ENCODE measurements at places on chromosomes 6 and 20.

DNA sequence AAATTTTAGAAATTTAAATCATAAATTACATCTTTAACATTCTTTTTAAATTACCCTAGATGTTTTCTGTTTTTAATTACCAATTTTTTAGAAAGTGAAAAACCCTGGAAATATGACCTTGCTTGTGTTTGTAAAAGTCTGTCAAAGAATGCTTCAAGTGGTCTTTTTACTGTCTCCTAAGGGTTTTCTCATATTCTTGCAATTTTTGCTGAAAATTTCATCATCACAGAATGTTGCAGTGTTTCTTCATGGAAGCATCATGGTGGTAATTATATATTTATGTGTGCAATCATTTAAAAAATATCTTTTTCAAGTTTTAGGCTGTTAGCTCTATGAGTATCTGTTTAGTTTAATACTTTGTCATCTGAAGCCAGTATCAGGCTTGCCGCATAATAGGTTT lies 178.2 kb downstream of the HDGFL1 start:
- no peak for DNase-seq

GRCh38 chr20:46330072-46330763 lies 21.9 kb upstream of the CDH22 start:
- no peak for DNase-seq

DNA sequence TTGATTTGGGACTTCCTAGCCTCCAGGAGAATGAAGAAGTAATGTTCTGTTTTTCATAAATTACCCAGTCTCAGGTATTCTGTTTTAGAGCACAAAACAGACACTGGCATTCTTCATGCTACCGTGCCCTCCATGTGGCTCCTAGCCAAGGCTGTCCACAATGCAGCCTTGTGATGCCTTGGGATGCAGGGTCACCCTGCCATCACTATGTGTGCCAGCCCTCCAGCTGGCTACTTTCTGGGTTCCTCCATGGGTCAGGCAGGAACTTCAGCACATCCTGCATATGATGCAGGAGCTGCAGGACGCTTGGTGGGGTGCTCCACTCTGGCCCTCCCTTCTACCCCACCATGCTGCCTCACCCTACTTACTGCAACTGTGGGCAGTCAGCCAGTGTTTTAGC lies 38.0 kb upstream of the FAM50B start:
- DNase-seq = no peak

DNA sequence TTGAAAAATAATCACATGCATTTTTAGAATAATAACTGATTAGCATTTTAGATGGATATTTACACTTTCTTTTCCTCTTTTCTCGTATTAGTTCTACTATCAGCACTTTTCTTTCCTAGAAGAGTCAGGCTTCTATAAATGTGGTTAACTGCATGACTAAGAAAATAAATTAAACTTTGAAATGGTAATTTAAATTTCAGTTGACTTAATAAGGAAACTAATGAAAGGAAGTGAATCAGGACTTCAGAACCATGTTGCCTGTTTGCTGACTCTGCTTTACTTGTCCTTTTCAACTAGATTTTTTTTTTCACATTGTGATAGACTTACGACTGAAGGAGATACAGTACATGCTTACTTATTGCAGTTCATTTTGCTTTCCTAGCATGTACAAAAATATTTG lies 1258.2 kb upstream of the EYS start:
- DNase-seq = no peak

- no peak for DNase-seq
Observed at GRCh38 chr20:17673084-17673483, 9.0 kb downstream of the RRBP1 start.

DNA sequence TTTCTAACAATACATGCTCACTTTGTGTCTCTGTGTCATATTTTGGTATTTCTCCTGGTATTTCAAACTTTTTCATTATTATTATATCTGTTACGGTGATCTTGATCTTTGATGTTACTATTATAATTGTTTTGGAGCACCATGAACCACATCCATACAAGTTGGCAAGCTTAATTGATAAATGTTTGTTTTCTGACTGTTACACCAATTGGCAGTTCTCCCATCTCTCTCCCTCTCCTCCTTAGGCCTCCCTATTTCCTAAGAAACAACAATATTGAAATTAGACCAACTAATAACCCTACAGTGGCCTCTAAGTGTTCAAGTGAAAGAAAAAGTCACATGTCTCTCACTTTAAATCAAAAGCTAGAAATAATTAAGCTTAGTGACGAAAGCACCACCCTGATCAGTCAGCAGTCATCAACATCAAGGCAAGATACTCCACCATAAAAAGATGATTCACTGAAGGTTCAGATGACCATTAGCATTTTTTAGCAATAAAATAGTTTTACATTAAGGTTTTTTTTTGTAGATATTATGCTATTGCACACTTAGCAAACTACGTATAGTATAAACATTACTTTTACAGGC lies 61.5 kb downstream of the IBTK start:
- no peak for DNase-seq

DNA sequence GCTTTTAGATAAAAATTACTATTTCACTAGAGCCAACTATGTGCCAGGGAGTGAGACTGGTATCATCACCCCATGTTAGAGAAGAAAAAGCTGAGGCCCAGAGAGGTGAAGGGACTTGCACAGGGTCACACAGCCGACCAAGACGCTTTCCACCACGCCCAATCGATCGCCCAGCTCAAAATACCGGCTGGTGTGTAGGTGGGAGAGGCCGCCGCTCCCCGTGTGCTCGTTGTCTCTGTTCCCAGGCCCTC lies 253 bp upstream of the SNPH start:
- no peak for DNase-seq

GRCh38 chr6:120496661-120497060 lies 837.6 kb downstream of the TBC1D32 start:
- no peak for DNase-seq

GRCh38 chr20:38870733-38871559 lies 55.3 kb upstream of the FAM83D start:
- DNase-seq = no peak

GRCh38 chr6:108562503-108562993 lies 1.8 kb downstream of the FOXO3 start:
- DNase-seq = no peak

GRCh38 chr6:7687145-7688111 lies 38.5 kb upstream of the BMP6 start:
- DNase-seq = no peak

- DNase-seq = no peak
Observed at GRCh38 chr6:17610835-17611234, 10.7 kb downstream of the FAM8A1 start.

- no peak for DNase-seq
Observed at GRCh38 chr6:134138226-134138975, 86.0 kb upstream of the SLC2A12 start.
